DMS153 (cell line): ENCODE measurements at places on chromosomes 3 and 15.

- no peak for DNase-seq
Measured at GRCh38 chr3:192399767-192400166, 327.6 kb downstream of the FGF12 start.

DNA sequence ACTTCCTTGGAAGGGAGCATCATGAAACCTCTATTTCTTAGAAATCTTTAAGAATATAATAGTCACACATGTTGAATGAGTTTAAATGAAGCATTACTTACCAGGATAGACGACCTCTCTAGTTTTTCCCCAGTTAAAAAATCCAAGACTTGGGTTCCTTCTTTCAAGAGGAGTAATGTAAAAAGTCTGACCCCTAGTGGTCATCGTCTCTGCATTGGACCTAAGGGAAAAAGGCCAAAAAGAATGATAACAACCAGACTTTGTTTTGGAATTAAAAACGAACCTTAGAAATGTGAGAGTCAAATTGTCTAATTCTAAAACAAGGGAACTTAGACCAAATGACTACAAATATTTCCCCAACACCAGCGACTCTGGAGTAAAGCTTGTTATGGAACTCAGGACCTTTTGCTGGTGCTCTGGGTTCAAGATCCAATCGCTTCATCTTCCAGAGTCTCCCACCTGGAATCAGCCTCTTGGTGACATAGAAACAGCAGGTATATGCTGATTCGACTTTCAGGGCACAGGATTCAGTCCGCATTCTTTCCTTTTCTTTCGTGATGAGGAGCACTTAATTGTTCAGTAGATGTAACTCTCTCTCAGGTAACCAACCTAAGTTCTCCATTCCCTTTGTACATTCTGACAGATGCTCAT is 214.8 kb upstream of the TPRG1 start:
- DNase-seq = no peak

DNA sequence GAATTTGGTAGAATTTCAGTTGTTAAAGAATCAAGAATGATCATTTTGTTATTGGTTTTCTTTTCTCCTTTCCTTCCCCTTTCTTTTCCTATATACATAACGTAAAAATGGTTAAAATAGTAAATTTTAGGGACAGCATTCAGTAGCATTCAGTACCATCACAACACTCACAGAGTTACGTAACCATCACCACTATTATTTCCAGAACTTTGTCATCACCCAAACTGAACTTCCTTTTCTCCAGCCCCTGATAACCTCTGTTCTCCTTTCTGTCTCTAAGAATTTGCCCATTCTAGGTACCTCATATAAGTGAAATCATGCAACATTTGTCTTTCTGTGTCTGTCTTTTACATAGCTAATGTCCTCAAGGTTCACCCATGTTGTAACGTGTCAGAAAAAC is 165.3 kb downstream of the AKAP13 start:
- no peak for DNase-seq

GRCh38 chr3:172982736-172983364 is 158.2 kb downstream of the SPATA16 start:
- no peak for DNase-seq

- DNase-seq = no peak
Measured at GRCh38 chr15:77606142-77607034, 26.3 kb downstream of the LINGO1 start.

DNA sequence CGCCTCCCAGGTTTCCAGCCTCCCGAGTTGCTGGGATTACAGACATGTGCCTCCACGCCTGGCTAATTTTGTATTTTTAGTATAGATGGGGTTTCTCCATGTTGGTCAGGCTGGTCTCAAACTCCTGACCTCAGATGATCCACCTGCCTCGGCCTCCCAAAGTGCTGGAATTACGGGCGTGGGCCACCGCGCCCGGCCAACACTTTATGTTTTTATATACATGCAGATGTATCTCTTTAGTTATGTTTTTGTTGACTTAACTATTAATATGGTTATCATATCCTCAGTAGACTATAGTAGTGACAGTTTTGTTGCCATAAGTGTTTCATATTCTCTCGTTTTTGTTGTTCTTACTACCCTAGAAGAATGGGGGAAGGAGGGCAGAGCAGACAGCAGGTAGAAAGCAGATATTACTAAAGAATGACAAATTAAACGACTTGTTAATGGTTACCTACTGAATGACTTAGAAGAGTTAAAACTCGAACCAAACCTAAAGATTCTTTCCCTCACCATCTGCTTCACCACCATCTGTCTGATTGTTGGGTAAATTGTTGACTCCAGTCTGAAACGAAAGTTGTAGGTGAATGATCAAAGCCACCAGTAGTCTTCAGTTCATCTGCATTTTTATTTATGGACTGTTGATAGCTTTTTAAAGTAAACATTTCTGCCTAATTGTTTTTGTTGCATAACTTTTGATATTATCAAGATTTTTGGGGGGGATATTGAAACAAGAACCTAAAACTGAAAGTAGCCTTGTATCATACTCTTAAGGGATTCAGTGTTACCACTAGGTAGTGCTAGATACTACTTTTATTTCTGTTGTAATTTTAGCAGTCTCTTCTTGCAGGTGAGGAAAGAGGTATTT is 89.3 kb downstream of the RASA2 start:
- DNase-seq = no peak

GRCh38 chr3:149593418-149594160 is 64.2 kb downstream of the WWTR1 start:
- DNase-seq = no peak

DNA sequence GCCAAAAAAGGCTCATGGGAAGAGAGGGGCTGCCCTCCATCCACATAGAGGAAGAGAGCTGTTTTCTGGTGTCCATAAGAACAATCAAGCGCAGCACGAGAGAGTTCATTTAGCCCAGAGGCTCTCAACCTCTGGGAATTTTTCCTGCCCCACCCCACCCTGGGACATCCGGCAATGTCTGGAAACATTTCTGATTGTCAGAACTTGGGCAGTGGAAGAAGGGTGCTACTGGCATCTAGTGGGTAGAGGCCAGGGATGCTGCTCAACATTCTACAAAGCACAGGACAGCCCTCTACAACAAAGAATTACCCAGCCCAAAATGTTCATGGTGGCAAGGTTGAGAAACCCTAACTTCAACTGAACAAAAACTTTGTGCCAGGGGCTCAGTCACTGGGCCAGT is 92.9 kb downstream of the RAB11A start:
- DNase-seq = no peak

DNA sequence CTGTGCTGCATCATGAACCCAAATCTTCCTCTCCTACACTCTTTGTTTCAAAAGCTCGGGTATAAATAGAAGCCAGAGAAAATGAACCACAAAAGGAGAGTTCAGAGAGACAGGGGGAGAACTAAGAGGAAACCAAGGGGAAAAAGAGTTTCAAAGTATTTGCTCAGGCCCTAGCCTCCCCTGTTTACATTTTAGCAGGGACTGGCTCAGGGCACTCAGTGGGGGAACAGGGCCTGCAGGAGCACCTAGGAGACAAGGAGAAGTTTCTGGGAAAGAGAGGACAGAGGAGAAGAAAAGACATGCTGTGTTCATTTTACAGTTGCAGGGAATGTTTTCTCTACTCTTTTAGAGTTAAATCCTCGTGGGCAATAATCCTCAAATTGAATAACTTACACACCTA is 8.5 kb upstream of the IL17RD start:
- no peak for DNase-seq
